Posterior cingulate gyrus (tissue), 11 donors: ENCODE measurements at places on chromosomes 12 and 14.

DNA sequence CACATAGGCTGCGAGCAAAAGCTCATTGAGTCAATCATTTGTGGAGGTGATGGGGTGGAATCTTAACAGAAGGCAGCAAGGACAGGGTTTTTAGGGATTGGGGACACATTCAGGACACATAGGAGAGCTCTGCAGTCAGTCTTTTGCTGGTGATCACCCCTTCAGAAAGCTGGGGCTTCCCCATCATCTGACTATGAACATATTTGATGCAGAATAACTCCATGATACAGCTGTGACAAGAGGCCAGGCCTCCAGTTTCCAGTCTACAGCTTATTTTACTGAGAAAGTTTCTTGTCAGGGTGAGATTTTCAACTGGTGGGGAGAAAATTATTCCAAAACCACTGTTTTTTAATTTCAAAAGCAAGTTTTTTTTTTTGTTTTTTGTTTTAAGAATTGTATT is 134.2 kb downstream of the TMEM30B start:
- DNase-seq = no peak

DNA sequence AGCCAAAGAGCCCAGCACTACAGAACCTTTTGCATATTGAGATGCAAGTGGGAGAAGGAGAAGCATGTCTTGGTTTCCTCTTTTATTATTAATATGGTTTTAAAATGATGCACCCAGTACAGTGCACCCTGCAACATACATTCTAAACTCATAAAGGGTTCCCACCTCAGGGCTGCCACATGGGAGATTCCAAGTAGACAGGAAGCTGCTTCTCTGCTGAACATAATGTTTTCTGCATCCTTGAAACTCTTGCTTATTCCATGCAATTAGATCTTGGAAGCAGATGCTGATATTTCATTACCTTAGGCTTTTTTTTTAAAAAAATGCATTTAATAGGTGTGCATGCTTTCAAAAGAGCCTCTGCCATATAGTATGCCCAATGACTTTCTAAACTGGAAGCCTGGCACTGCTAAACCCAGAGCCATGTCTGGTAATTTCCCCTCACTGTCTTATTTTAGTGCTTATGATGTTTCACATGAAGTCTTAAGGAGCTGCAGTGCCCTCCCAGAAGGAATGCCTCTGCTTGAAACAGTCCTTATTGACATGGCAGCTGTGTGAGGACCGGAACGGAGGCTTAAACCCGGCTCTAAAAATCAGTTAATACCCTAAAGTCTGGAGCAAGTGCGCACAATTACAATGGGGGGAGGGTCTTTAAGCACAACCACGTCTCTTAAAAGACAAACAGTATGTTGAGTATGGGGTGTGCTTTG is 2.0 kb upstream of the SIX1 start:
- no peak for DNase-seq

DNA sequence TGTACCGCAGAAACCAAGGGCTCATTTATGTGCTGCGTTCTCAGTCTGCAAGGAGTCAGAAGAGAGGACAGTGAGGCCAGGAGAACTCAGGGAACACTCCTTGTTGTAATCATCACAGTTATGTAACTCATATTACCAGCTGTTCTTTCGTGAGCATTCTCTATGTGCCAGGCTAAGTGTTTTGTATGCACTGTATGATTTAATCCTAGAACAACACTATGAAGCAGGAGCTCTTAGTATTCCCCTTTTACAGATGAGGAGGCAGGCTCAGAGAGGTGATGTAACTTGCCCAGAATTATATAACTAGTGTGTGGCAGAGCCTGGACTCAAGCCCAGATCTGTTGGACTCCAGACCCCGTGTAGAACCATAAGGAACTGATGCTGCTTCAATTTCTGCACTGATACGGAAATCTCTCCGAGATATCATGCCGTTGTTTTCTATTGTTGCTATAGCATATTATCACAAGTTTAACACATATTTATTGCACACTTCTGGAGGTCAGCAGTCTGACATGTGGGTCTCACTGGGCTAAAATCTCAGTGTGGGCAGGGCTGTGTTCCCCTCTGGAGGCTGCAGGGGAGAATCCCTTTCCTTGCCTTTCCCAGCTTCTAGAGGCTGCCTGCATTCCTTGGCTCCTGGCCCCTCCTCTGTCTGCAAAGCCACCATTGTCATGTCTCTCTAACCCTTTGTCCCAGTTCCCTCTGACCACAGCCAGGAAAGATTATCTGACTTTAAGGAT is 16.3 kb upstream of the CD9 start:
- DNase-seq = no peak

DNA sequence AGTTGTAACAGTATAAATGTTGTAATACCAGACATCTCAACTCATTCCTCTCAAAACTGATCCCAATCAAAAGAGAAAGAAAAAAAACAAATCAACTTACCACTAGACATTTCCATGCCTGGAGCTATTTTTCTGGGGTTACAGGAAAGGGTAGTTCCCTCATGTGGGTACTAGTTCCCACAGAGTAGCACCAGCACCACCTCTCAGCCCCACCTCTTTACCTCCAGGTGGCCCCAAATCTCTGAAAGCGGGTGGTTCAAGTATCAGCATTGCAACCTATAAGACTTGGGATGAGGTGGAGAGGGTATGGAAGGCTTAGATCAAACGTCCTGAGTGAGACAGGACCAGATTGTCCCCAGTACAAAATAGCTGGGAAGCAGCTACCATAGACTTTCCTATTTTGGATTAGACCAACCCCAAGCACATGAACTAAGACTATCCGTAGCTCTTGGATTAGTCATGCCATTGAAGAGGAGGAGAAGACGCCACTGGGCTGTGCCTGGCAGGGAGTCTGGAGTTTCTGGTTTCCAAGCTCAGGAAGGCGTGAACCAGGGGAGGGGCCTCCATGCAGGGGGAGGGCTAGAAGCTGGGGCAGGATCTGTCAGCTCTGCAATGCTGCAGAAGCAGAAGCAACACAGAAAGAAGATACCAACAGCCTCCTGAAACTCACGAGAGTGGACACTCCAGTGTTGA is at the start of gene SLC39A2:
Gene SLC39A2 (plus strand): TSS at position 620 of the 693 bp plus-strand sequence. CDS start 154 bp downstream, outside the sequence.
- no peak for DNase-seq

GRCh38 chr12:67112586-67112985 is 156.6 kb upstream of the CAND1 start:
- no peak for DNase-seq

DNA sequence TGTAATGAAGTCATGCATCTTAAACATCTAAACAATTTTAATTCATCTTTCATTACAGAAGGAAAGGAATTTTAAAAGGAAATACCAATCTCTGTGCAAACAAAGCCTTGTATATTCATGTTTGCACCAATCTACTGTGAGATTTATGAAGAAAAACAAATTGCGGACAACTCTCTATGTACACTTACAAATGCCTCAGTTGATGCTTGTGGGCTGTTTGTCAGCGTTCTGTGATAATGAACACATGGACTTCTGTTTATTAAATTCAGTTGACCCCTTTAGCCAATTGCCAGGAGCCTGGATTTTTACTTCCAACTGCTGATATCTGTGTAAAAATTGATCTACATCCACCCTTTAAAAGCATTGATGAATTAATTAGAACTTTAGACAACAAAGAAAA is 5.4 kb downstream of the GPR65 start:
- DNase-seq = no peak
